HL-60 (cell line): ENCODE measurements at places on chromosomes 5 and 9.

DNA sequence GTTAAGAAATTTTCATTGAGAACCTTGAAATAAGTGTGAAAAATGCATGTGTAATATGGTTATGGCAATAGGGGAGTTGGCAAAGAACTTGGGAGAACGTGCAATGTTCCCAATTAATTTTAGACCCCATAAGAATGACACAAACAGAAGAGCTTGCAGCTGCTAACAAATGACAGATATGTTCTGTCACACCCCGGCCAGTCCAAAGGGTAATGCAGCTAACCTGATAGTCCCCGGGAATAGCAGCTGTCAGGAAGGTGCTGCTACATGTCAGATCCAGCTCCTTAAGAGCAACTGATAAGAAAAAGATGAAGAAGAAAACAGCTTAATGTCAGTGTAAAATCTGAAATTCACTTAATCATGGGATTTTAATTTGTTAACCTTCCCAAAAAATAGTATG lies 30.4 kb downstream of the SEMA5A start:
- DNase-seq: no peak

- no peak for DNase-seq
These were observed 56.9 kb downstream of the ACER2 start for GRCh38 chr9:19465586-19466279.

DNA sequence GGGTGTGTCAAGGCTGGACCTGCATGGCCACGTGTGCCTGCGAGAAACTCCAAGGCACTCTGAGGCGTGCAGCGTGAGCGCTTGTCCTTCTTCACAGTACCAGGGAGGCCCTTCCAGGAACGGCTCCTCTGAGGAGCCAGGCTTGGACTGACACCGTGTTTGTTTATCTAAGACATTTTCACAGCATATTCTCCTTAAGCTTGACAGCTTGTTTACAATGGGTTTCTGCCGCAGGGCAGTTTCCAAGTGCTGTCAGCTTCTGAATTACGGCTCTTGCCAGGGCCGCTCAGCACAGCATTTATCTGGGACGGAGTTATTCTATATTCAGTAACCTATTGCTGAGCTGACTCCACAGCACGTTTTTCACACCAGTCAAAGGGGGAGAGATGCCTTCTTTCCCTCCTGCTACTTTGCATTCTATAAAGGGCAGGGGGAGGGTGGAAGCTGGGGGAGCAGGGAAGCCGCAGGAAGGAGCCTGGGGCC lies 98.4 kb downstream of the LMNB1 start:
- DNase-seq: no peak

GRCh38 chr5:90055831-90056328 lies 353.7 kb downstream of the CETN3 start:
- no peak for DNase-seq

DNA sequence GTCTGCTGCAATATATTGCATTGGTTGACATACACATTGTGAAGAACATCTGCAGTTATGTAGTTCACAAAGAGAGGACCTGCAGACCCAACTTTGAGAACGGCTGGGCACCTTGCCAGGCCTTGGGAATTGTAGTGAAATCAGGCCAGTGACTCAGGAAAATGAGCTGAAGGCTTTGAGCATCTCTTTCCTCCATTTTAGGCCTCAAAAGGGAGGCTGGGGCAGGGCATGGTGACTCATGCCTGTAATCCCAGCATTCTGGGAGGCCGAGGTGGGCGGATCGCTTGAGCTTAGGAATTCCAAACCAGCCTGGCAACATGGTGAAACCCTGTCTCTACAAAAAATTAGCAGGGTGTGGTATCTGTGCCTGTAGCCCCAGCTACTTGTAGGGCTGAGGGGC lies 1.4 kb upstream of the IPPK start:
- no peak for DNase-seq

- DNase-seq: no peak
These were observed 677.0 kb downstream of the LRRC70 start for GRCh38 chr5:63255594-63255993.

GRCh38 chr5:6274846-6275543 lies 103.4 kb downstream of the MED10 start:
- no peak for DNase-seq

DNA sequence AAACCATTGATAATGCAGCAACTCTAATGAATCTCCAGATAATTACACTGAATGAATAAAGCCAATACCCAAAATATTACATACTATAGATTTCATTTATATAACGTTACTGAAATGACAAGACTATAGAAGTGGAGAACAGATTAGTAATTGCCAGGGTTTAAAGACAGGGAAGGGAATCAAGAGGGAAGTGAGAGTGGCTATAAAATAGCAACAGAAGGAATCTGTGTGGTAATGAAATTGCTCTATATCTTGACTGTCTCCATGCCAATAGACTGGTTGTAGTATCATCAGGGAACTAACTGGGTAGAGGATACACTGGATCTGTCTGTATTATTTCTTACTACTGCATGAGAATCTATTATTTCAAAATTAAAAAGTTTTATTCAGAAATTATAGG lies 396.5 kb upstream of the RPS23 start:
- DNase-seq: no peak

DNA sequence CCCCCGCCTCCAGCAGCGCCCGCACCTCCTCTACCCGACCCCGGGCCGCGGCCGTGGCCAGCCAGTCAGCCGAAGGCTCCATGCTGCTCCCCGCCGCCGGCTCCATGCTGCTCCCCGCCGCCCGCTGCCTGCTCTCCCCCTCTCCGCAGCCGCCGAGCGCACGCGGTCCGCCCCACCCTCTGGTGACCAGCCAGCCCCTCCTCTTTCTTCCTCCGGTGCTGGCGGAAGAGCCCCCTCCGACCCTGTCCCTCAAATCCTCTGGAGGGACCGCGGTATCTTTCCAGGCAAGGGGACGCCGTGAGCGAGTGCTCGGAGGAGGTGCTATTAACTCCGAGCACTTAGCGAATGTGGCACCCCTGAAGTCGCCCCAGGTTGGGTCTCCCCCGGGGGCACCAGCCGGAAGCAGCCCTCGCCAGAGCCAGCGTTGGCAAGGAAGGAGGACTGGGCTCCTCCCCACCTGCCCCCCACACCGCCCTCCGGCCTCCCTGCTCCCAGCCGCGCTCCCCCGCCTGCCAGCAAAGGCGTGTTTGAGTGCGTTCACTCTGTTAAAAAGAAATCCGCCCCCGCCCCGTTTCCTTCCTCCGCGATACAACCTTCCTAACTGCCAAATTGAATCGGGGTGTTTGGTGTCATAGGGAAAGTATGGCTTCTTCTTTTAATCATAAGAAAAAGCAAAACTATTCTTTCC lies 19.3 kb downstream of the CDKN2A start:
- DNase-seq: peak; percentile 86

- no peak for DNase-seq
These were observed 73.9 kb downstream of the RORB start for GRCh38 chr9:74570879-74571512.

DNA sequence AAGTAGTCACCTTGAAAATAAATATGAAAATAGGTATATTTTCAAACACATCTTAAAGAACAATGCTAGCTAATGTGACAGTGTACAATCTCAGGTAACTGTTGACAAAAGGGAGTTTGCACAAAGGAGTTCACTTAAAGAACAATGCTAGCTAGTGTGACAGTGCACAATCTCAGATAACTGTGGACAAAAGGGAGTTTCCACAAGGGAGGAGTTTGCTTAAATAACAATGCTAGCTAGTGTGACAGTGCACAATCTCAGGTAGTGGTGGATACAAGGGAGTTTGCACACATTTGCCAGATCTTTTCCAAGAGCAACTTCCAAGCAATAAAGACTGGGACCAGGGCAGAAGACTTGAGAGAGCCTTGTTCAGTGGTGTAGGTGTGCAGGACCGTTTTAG lies 442.9 kb upstream of the FTMT start:
- no peak for DNase-seq

DNA sequence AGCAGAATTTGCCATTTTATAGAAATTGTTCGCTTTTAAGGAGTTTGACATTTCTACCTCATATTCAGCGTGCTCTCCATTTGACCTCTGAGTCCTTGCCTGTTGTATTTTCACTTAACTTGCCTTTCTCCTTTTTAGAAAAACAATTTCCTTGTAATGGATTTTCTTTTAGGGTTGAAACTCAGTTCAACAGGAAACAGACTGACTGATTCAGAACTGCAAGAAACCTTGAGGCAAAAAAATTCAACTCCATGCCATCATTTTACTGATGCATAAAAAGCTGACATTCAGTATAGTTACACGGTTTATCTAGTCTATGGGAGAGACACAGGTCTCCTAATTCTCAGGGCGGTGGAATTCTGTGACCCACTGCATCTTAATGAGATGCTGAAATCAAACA lies 59.8 kb downstream of the MRPS30 start:
- DNase-seq: no peak

- DNase-seq: peak; percentile 91
These were observed 43.3 kb downstream of the ANKRD33B start for GRCh38 chr5:10607023-10607665.

DNA sequence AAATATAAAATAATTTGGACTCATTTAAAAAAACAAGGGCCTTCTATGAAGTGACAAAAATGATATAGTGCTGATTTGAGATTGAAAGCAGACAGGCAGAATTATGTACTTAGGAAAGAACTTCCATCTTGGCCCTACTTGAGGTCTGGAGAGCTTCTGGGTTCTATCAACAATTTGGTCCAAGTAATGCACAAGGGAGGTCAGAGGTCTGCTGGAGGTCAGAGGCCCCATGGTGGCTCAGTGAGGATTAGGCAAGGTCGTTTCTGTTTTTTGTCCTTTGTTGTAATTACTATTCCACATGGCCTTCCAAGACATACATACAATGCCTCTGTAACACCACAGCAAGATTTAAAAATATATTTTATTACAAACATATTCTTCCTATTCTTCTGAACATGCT lies 37.2 kb downstream of the NUDT12 start:
- no peak for DNase-seq

DNA sequence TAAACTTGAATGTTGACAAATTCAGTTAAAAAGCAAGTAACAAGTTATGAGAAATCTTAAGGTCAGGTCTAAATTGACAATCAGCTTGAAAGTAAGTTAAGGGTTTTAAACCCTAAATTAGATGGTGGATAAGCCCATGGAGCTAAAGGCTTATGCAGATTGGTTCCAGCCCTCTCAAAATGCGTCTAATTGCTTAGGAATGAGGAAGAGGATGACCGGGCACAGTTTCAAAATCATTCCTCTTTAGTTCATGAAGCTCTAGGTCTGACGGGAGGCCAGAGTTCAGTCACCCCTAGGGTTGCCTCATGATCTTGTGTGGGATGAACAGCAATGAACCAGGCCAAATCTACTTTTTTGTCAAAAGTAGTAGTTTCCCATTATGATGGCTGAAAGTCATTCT lies 75.4 kb downstream of the SLC38A9 start:
- peak; percentile 6 for DNase-seq

GRCh38 chr9:22138956-22139660 lies 130.0 kb upstream of the CDKN2B start:
- DNase-seq: no peak

GRCh38 chr5:20524991-20525529 lies 537.1 kb upstream of the CDH18 start:
- no peak for DNase-seq

- no peak for DNase-seq
These were observed 267.5 kb downstream of the ARHGAP26 start for GRCh38 chr5:143037708-143038107.

- DNase-seq: no peak
These were observed 232.8 kb downstream of the PDE4D start for GRCh38 chr5:59660737-59661136.

- no peak for DNase-seq
These were observed 50.5 kb downstream of the CXXC5 start for GRCh38 chr5:139698490-139699146.

DNA sequence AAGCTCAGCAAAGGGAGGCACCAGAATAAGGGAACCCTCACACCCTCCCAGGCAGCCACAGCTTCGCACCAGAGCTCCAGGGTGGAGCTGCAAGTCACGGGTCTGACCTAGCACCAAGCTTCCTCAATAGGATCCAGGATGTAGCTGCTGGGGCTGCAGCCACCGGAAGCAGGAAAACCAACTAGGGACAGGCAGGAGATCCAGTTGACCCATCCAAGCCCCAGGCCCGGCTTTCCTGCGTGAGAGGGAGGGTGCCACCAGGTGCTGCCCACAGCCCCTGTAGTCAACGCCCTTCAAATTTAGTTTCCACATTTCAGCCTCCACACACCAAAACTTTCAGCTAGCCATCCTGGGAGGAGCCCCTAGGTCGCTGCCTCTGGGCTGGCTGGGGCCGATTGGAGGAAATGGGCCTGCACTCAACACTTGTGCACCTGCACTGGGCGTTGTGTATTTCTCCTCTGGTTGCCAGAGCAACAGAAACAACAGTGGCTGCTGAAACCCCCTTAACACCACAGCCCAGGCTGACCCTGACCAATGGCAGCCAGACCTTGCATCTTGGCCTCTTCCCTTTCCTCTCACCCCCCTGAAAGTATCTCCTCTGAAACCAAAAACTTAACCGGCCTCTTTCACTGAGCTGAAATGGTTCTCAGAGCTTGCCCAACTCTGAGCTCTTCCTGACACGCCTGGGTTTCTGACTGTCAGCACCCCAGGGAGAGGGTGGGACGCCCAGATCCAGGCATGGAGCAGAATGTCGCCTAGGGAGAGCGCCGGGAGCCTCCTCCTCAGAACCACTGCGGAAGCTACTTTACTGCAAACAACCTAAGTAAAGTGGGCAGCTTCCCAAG lies 226.5 kb upstream of the MAP3K1 start:
- no peak for DNase-seq

DNA sequence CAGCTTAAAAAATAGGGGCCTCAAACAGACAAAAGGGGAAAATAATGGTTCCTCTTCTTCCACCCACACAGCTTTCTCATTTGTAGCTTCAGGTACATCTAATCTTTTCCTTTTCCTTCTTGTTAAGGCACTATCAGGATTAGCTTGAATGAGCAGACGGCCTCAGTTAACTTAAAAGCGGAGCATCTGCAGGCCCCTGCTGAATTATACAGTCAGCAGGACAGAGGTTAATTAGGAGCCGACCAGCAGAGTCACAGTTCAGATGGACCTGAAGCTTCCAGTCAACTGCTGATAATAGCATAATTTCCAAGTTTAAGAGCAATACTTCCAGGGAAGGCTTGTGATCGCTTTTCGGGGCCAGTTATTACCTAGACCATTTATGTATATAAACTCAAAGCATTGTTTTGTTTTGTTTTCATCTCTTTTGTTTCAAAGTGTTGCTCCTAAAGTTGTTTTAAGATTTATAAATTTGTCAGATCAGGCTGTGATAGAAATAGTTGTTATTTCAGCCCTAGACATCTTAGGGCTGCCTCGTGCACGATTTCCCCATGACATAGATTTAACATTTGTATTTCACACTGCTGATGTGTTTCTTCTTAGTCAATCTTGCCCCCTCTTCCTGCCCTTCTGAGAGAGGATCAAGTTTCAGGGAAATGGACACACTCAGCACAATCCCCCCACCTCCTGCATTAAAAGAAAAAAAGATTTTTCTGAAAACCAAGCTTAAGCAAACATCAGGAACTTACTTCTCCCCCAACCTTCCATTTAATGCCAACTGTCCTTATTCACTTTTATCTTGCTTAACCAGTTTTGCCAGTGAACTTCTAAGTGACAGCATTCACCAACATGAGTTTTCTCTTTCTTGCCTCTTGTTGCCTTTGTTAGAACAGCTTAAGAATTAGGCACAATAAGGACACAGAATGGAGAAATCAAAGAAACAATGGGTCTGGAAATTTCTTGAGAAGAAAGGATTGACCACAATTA lies 449.8 kb downstream of the ARHGEF28 start:
- no peak for DNase-seq

- DNase-seq: no peak
These were observed 412.9 kb downstream of the GADD45G start for GRCh38 chr9:90017679-90018078.

- no peak for DNase-seq
These were observed at the start of gene LHX3 for GRCh38 chr9:136204838-136205706. LHX3 (minus strand) TSS chr9:136205128; CDS start chr9:136205012, 116 bp downstream.
